Osteoblast (primary cell): ENCODE measurements at places on chromosomes 7 and 10. TPM values are rescaled to one million over a fixed set of nuclear protein-coding genes. Genes with fewer than 3 reads are reported as not detected.
A peak's percentile ranks its signal among the peaks of the same experiment; 100 is the strongest.

DNA sequence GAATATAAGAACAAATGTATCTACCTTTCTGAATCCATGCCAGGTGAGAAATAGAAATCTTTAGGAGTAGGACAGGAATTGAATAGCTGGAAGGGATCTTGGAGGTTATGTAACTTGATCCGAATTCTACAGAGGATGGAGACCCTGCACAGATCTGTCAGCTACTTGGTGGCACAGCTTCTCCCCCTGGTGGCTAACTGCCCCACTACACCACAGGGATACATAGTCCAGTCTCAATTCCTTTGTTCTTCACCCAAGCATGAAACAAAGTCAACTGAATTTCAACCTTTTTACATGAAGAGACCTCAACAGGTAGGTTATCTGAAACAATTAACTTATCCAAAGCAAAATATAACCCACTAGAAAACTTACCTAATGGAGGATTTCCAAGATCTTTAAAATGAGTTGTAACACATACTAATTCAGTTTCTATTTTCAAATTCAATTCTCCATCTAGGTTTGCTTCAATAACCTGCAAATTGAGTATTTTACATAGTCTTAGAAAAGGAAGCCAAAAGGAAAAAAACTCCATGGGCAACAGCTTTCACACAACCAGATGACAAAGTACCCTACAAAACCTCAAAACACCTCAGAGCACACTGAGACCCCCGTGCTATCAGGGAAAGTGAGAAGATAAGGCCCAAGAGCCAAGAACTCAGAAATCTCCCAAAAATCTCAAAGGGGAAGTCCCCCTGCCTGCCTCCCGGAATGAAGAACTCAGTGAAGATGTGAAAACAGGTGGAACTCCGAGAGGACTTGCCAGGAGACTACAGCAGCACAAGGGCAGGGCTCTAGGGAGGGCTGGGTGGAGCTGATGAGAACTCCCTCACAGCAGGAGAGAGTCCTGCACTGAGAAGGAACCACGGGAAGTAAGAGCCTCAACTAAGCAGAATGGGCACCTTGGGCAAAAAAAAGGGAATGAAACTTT, 10.3 kb downstream of the HUS1 start:
- DNase-seq, result peak; percentile 88

DNA sequence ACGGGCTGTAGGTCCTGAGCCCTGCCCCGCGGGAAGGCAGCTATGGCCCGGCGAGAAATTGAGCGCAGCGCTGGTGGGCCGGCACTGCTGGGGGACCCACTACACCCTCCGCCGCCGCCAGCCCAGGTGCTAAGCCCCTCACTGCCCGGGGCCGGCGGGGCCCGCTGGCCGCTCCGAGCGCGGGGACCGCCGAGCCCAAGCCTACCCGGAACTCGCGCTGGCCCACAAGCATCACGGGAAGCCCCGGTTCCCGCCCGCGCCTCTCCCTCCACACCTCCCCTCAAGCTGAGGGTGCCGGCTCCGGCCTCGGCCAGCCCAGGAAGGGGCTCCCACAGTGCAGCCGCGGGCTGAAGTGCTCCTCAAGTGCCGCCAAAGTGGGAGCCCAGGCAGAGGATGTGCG, 5.5 kb upstream of the CACUL1 start:
- DNase-seq, result no peak

The CYP2C9 gene
- total RNA-seq, result not detected in 2 replicates

GRCh38 chr10:106836933-106837663, 327.4 kb downstream of the SORCS1 start:
- no peak for DNase-seq

DNA sequence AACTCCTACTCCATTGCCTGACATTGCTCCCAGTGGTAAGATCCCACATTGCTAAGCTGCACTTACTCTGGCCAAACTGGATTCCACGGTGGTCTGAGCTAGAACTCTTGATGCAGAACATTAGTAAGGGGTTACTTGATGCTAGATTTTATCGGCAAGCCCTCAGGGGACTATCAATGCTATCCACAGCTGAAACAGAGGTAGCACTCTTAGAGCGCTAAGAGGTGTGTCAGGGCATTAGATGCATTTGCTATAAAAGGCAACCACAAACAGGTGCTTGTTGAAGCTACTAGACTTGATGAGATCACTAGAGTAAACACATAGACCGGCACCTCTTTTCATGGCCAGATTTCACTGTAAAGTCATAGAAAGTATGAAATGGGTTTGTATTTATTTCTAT, 116.3 kb downstream of the MDFIC start:
- DNase-seq, result no peak

DNA sequence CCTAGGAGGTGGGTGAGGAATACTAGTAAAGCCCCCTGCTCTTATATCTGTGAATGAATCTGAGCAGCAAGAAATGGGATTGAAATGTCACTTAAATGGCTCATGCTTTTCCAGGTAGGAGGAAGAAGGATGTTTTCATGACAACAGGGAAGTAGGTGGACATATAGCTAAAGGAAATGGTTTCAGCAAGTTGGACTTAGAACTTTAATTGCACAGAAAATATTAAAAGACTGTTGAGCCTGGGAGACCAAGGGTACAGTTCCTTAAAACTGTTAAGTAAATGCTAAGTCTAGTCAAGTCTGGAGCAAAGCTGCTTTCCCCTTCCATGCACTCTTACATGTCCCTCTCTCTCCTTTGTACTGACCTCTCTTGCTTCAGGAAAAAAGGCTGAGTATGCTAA, 301.3 kb downstream of the HGF start:
- no peak for DNase-seq

DNA sequence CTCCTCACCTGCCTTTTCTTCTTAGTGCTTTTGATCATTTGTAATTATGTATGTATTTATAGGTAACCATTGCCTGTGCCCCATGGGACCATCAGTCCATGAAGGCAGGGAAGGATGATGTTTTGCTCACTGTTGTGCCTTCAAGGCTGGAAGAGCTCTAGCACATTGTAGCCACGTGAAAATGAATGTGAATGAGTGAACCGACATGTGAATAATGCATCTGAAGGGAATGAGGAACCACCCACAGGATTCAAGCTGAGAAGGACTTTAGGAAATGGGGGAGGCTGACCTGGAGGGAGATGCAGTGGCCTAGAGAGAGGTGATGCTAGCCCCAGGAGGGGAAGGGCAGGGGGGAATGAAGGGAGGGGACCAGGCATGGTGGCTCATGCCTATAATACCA, 6.0 kb upstream of the PNLIPRP2 start:
- DNase-seq, result no peak

GRCh38 chr10:30763918-30764317, 134.4 kb upstream of the LYZL2 start:
- DNase-seq, result peak; percentile 78

DNA sequence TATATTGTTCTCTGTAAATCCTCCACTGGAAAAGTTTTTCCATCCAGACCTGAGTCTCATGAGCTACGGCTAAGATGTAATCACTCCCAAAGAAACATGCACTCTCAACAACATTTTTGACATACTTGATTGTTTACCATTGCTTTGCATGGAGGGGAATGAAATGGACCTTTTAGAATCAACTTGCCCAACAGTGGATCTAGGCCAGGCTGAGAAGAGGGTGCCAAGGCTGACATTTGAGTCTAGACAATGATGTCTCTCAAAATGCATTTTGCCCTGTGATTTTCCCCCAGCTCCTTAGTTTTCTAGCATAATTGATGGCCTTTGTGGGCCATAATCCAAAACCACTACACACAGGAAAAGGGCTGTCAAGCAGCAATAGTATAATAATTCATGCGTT, 297.9 kb upstream of the KLF6 start:
- no peak for DNase-seq

DNA sequence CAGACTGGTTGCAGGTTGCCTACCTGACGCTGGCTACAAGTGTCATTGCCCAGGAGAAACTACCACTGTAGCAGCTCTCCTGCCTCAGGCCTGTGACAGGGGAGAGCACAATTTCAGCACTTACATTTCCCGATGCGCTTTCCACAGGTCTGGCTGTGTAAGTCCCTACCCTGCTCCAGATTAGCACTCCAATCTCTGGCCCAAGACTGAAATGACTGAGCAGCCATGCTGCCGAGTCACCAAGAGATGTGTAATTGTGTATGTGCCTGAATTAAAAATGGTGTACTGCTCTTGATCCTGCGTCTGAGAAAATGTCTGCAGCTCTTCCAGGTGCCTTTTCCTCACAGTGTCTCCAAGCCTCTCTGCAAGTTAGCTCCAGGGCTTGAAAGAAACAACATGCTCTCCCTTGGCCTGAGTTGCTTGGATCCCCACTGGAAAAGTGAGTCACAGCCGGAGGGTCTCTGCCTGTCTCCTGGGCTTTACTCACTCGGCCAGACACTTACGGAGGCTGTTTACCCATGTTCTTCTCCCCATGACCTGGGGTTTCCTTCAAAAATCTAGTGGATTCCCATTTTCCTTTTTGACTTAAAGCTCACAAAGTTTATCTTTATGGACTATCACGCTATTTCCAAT, 1001.7 kb upstream of the KCND2 start:
- DNase-seq, result no peak

- DNase-seq, result no peak
These were observed 63.0 kb downstream of the PAPSS2 start for GRCh38 chr10:87722716-87723115.

GRCh38 chr7:115462301-115463015, 540.6 kb downstream of the MDFIC start:
- no peak for DNase-seq
